ENCODE measurements at places on chromosomes 2 and 18.

- no peak for DNase-seq
Measured at GRCh38 chr2:203105996-203106395, 91.3 kb downstream of the NBEAL1 start.

- DNase-seq = no peak
Measured at GRCh38 chr18:74163019-74163660, 14.8 kb downstream of the TIMM21 start.

DNA sequence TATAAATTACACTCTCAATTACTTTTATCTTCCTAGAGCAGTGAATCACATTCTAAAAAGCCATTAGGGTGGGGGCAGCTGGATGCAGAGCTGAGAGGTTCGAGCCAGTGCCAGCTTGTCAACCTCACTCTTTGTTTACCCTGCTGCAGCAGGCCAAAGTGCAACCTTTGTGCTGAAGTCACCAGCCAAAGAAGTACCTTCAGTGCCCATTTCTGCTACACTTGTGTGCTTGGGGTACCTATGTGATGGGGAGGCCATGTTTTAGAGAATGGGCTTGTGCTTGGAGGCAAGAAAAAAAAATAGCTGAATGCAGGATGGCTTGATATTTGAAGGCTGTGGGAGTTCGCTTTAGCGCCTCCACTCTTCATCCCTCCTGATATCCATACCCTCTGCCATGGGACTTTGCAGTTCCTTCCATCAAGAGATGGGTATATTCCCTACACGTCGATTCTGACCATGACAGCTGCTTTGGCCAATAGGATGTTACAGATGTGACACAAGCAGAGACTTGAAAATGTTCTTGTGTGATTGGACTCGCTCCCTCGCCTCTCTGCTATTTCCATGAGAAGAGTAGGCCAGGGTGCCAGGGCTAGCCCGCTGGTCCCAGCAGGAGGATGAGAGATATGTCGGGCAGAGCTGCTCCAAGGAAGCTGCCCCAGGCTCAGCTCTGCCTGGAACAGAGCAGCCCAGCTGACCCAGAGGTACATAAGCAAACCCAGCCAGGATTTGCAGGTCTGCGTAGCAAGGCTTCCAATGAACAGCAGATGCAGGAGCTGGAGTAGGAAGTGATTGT lies 12.7 kb upstream of the FZD5 start:
- no peak for DNase-seq

DNA sequence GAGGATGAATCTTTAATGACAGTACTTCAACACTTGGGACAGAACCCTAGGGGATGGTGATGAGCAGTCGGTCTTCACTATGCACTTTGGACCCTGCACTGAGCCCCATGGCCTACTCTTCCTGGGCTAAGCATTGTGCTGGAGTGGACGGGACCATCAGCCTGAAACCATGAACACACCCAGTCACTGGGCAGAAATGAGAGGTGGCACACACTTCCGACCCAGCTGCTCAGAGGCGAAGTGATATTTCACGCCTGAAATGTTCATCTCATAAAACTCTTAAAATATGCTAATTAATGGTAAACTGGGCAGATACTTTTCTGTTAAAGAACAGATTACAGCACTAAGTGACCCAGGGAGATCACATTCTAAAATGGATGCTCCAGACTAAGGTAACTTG lies 150.3 kb upstream of the NDUFV2 start:
- no peak for DNase-seq

DNA sequence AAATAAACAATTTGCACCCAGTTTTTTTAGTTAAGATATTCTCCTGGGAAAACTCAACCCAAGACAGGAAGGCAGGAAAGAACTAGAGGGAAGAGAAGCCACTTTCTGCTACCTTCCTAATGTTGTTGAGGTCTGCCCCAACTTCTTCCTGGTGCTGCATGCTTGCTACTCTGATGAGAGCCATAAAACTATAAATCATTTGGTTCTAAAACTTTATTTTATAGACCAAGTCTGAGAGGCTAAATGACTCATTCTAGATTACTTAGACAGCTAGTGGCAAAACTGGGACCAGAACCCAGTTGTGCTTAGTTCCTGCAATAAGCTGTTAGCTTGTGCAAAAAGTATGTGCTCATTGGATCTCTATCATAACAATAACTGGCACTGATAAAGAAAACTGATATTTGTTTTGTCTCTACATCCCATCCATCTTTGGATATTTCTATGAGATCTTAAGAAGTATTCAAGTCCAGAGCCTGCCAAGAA lies 344.9 kb upstream of the SLC14A2 start:
- DNase-seq = no peak

DNA sequence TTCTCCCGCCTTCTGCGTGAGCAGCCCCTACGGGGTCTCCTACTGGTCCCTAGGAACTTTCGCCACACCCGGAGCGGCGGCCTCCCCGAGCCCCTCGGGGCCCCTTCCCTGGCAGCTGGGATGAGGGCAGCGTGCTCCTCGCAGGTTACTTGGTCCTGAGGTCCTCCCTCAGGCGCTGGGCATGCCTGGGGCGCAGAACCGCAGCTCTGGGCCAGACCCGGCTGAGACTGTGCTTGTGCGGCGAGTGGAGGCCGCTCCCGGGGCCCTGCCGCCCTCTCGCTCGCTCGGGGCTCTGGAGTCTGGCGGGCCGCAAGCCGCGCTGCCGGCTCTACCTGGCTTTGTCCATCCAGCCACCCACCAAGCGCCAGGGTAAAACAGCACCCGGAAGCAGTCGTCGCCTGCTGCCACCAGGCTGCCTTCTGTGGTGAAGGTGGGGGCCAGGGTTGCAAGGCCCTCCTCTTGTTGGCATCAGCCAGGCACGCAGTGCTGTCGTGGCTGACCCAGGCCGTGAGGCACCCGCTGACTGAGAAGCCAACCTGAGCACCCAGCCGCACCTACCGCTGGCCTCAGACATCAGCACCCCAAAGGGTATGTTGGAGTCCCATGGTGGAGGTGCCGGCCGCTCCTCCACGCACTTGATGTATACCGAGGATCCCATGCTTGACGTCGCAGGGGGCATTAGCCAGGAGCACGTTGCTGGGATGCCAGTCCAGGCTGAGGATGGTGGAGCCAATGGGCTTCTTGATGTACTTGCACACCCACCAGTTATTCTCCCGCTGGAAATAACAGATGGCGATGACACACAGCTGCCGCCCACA lies 46.1 kb upstream of the PTH2R start:
- DNase-seq = no peak

- no peak for DNase-seq
Measured at GRCh38 chr18:76620321-76621170, 125.5 kb upstream of the ZNF516 start.

- no peak for DNase-seq
Measured at GRCh38 chr18:60322591-60322990, 50.0 kb downstream of the MC4R start.

GRCh38 chr2:75523313-75524275 lies 37.1 kb downstream of the EVA1A start:
- DNase-seq = no peak

GRCh38 chr2:167908786-167909185 lies 338.6 kb downstream of the STK39 start:
- DNase-seq = no peak

DNA sequence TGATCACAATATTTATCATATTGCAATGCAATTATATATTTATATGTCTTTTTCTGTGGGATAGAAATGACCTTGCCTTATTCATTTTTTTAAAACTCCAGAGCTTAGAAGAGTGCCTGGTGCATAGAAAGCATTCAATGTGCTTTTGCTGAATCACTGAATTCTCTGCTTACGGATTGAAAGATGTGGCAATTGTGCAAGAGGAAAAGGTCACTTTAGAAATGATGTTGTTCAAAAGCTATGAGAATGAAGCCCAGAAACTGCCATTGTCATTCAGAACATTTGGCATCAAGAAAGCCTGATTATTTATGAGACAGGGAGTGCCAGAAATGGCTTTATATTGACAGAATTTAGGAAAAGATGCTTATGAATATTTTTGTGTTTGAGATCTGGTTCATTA lies 678.6 kb upstream of the CDH2 start:
- no peak for DNase-seq

GRCh38 chr2:81976998-81977397 lies 1672.4 kb upstream of the LRRTM1 start:
- no peak for DNase-seq

DNA sequence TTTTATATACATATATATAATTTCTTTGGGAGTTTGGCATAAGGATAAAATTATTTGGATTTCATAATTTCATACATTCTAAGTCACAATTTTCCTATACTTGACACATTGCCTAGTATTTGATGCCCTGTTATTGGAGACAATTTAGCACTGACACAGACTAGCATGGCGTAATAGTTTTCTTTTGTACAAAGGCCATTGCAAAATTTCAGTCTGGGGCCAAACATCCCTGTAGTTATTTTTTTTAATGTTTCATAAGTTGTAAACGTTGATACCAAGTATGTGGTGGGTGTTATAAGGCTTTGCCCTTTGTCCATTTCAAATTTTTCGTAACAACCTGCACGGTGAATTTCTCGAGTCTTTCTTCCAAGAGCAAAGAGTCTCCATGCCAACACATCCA lies 95.7 kb upstream of the NRP2 start:
- DNase-seq = no peak

DNA sequence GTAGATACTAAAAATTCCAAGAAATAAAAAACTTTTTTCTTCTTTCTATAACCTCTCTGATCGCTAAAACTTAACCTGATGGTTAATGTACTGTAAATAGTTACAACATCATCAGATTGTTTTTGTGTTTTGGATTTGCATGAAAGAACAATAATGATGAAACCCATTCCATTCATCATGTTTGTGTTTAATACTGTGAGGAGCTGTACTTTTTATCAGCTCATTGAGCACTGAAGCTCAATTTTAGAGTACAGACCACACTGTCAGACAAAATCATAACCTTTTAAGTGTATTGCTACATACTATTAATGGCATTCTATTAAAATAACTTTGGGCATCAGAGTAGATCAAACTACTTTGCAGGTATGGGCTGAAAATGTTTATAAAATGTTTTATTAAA lies 14.8 kb upstream of the BBS5 start:
- DNase-seq = no peak

GRCh38 chr2:10352361-10352760 lies 49.7 kb downstream of the HPCAL1 start:
- DNase-seq = no peak

DNA sequence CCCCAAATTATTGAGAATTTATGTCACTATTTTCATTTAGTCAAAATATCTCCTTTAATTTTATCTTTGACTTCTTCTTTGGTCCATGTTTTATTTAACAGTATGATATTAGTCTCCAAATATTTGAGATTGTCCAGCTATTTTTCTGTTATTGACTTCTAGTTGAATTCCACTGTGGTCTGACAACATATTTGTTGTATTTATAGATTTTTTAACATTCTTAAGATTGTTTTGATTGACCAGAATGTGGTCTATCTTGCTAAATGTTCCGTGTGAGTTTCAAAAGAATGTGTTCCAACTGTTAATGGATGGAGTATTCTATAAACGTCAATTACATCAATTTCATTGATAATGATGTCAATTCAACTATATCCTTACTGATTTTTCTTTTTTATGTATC lies 1452.1 kb downstream of the SUCLG1 start:
- no peak for DNase-seq

GRCh38 chr2:129860088-129860487 lies 119.4 kb upstream of the RAB6C start:
- no peak for DNase-seq

DNA sequence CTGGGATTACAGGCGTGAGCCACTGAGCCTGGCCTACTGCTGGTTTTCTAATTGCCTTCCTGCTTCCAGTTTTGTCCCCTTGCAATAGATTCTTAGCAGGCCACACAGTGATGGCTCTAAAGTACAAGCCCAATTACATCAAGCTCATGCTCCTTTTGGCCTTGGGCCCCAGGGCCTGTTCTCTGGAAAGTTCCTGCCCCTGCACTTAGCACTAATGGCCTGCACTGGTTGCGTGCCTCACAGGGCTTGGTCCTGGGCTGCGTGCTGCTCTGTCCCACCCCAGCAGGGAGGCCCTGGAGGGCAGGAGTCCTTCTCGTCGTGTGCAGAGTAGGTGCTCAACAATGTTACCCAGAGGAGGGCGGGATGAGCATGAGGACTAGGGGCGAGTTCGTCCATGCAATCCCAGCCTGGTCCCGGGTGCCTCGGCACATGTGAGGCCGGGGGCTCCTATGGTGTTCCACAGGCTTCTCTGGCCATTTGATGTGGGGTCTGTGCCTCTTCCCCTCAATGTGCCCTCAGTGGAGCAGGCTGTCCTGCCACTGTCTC lies 51.7 kb downstream of the PDCL3 start:
- no peak for DNase-seq

DNA sequence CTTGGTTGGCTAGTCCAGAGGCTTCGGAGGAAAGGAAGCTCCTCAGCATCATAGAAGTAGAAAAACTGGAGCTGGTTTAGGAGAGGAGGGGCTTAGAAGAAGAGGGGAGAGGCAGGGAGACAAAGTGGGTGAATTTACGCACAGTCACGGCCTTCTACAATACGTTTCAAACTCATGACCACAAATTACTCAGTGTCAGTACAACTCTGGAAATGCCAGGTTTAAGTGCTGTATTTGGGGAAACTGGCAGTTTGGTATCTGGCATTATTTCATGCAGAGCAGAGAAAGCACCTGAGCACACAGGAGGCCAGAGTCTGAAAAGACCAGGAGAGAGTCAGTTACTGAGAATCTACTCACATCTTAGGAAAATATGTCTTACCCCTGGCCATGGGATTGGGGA lies 55.4 kb downstream of the XRCC5 start:
- no peak for DNase-seq

- DNase-seq = no peak
Measured at GRCh38 chr2:56534321-56534720, 350.5 kb downstream of the CCDC85A start.

DNA sequence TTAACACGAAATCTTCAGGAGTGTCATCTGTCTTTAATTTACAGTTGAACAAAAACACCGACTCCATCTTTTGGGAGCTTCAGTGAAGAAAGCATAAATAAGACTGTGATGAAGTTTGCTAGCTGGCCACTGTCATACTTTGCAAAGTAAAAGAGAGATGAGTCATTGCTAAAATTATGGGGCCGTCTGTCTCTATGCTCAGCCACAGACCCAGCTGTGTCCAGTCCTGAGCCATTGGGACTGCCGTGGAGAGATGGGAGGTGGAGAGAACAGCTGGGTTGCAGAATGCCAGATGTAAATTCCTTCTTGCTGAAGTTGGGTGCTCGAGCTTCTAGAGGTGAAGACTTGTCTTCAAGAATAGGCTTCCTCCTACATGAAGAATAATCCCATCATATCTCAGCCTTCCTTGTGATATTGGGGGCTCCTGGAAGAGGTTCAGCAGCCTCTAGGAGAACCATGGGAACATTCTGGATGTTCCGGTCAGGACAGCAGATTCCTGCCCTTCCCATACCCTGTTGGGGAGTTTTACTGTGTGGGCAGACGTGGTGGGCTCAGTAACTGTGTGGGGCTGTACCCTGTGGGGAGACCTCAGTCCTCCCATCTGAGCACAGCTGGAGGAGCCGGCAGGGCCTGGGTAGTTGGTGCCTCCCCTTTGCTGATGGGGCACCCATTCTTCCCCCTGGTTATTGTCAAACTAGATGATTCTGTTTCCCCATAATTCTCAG lies 71.1 kb downstream of the LDLRAD4 start:
- DNase-seq = no peak

GRCh38 chr2:191001032-191001431 lies 12.9 kb downstream of the STAT1 start:
- DNase-seq = no peak
